ENCODE measurements at places on chromosomes 3 and 15.

DNA sequence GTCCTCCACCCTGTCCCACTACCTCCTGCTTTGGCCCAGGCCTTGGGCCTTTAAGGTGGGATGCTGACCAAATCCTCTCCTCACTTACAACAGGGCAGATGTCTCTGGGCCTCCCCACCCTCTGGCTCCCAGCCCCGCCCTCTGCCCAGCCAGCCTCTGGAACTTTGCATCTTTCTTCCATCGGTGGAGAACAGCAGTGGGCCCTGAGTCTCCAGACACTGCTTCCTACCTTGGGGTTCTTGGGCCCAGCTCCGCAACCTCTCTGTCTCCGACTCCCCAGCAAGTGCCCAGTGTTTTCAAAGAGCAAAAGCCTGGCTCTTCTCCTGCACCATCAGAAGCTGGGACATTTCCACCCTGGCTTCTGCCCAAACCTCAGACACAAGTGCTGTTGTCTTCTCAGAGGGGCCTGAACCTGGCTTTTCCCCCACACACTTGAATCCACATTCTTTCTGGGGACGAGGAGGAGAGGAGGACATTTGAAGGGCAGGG lies 33.1 kb downstream of the MRAS start:
- DNase-seq: no peak

GRCh38 chr3:100558233-100558632 lies 51.2 kb upstream of the ADGRG7 start:
- no peak for DNase-seq

DNA sequence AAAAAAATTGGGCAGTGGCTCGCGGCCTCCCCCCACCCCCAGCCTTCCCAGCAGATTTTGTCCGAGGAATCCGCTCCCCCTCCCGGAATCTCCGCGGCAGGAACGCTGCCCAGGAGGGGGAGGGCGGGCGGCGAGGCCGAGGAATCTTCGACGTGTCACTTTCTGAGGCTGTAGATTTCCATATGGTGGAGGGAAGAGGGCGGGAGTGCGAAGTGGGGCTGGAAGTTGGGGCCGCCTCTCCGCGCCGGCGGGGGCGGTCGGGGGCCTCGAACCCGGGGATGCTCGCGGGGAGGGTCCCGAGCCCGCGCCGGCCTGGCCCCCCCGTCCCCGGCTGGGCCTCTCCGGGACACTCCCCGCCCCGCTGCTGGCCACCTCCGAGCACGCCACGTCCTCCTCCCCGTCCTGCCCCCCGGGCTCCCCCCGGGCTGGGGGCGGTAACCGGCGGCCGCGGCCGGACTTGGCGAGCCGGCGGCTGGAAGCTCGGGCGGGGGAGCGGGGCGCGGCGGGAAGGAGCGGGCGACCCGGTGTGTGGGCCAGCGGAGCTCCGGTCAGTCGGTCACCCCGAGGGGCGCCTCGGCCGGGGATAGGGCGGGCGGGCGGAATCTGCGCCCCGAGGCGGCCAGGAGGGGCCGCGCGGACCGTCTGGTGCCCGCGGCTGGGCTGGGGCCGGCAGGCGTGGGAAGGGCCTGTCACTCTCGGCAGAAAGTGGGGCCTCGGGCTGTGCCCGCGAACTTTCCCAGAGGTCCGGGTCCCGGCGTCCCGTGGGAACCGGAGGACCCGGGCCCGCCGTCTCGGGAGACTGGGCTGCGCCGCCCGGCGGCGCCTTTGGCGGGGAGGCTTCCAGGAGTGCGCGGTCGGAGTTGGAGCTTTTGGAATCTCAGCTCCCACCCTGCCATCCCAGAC lies 951 bp downstream of the FNDC3B start:
- peak; percentile 14 for DNase-seq

- DNase-seq: no peak
Measured at GRCh38 chr3:46864061-46864881, 1.0 kb upstream of the MYL3 start.

DNA sequence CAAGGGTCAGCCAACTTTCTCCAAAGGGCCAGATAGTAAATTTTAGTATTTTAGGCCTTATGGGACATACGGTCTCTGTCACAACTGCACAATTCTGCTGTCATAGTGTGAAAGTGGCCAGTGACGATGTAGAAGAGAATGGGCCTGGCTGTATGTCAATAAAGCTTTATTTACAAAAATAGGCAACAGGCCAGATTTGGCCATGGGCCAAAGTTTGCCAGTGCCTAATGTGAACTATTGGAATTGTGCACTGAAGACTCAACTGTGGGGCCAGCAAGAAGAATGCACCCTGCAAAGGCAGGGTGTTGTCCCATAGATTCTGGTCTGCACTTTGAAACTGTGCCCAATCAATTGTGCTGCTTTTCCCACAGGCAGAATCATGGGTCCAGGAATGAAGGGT lies 69.4 kb upstream of the PRR23E start:
- DNase-seq: no peak

- no peak for DNase-seq
Measured at GRCh38 chr3:123871946-123872345, 12.2 kb downstream of the MYLK start.

All from stimulated activated naive B cell treated with anti-CD40 and anti-IgM and Interleukin-4, amounts not matched to agents 10 μg/mL and 1 μg/mL and 100 μg/mL, for 72 hours (primary cell).